Activated CD4-positive, alpha-beta T cell treated with anti-CD3 and anti-CD28 coated beads for 36 hours (primary cell): ENCODE measurements at places on chromosomes 1 and 21. TPM values are rescaled to one million over a fixed set of nuclear protein-coding genes. Genes with fewer than 3 reads are reported as not detected.
A peak's percentile ranks its signal among the peaks of the same experiment; 100 is the strongest.

GRCh38 chr1:47598357-47598756 is 160.5 kb downstream of the FOXD2 start:
- peaks cover 22% of the 10 kb centered on the region for H3K27me3 ChIP-seq
- no peak for DNase-seq
- no peak overlapping the region for H3K27ac ChIP-seq

The KLHDC7A gene
- not detected for total RNA-seq

- no peaks in the 10 kb centered on the region for H3K27me3 ChIP-seq
- H3K4me1 ChIP-seq: peaks cover 43% of the 10 kb centered on the region
- H3K36me3 ChIP-seq: peaks cover 48% of the 10 kb centered on the region
Measured at GRCh38 chr1:225866061-225866837, 15.9 kb downstream of the TMEM63A start.

GRCh38 chr1:59220356-59220755 is 76.5 kb upstream of the FGGY start:
- no peaks in the 10 kb centered on the region for H3K36me3 ChIP-seq
- H3K27ac ChIP-seq: no peak overlapping the region
- no peak for DNase-seq
- no peak overlapping the region for H3K4me3 ChIP-seq
- no peaks in the 10 kb centered on the region for H3K4me1 ChIP-seq

The SLC2A5 gene
- total RNA-seq: not detected

The MCM3AP gene
- 71.1 TPM for total RNA-seq

DNA sequence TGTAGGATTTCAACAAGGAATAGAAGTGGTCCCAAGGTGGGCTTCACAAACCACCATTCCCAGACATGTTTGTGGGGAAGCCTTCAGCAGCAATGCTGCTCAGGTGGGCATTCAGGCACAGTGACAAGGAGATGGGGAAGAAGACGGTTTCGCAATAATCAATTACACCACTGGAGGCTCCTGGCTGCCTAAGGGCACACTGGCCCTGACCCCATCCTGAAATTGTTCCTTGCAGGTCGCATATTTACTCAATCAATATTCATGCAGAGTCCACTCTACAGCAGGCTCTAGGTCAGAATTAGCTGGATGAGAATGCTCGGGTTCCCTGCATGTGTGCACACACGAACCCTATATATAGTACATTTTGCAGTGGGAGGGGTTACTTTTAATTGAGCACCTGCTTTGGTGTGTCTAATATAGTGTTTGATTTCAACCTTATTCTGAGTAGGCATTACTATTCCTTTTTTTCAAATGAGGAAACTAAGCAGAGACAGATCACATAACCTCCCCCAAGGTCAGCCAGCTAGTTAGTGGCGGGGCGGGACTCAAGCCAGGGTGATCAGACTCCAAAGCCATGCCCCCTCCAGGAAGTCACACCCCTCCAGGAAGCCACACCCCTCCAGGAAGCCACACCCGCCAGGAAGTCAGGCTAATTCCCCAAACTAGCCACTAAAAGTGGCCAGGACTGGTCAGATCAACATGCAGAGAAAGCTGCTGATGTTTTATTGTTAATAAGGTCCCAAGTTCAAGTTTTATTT is 106.5 kb downstream of the HLCS start:
- DNase-seq: peak; percentile 50
- H3K36me3 ChIP-seq: peaks cover 3% of the 10 kb centered on the region
- no peaks in the 10 kb centered on the region for H3K27me3 ChIP-seq
- peaks cover 16% of the 10 kb centered on the region for H3K4me1 ChIP-seq
- H3K27ac ChIP-seq: no peak overlapping the region

GRCh38 chr1:198879711-198880306 is 241.0 kb downstream of the PTPRC start:
- H3K27me3 ChIP-seq: no peaks in the 10 kb centered on the region
- DNase-seq: no peak
- H3K4me1 ChIP-seq: peaks cover 28% of the 10 kb centered on the region
- H3K36me3 ChIP-seq: peaks cover 17% of the 10 kb centered on the region

The PAX7 gene
- not detected for total RNA-seq

DNA sequence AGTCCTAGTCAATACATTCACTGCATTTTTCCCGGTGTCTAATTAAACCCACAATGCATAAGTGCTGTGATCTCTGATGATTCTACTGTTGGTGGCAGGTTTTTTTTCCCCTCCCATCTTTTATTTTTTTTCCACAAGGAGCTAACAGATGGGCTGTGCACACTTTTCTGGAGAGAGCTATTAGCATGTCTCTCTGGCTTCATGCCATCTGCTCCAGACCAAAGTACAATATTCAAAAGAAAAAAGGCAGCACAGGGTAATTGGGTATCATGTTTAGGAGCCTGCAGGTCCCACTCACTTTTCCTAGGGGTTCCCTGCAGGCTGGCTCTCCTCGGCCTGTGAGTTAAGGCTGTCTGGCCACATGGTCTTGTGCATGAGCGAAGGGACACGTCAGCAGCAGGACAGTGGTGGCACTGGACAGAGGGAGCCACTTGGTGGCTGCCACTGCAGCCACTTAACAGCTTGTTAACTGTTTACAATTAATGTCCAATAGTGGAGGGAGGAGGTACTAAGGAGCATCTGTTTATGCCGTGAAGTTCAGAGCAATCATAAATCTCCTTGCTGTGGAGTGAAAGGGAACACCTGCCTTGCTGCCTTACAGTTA is 53.5 kb upstream of the C8B start:
- DNase-seq: no peak
- no peaks in the 10 kb centered on the region for H3K36me3 ChIP-seq
- H3K27me3 ChIP-seq: no peaks in the 10 kb centered on the region
- no peaks in the 10 kb centered on the region for H3K4me1 ChIP-seq
- no peak overlapping the region for H3K4me3 ChIP-seq
- H3K27ac ChIP-seq: no peak overlapping the region

DNA sequence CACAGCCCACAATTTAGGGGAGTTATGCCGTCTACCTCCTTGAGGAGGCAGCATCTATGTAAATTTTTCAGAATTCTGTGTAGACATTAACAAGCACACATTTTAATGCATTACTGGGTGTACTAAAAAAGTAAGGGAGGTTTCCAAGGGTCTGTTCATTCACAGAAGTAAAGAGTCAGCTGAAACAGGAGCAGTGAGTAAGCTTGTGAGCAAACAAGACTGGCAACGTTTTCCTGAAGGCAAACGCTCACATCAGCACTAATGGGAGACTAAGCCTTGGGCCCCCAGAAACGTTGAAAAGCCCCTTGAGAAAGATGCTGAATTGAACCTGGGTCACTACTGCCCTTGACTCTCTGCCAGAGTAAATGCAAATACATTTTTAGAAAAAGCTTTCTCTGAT is 25.7 kb downstream of the RPRD2 start:
- H3K4me3 ChIP-seq: no peak overlapping the region
- H3K27ac ChIP-seq: peak overlapping the region; percentile 3
- DNase-seq: no peak
- H3K36me3 ChIP-seq: peaks cover 7% of the 10 kb centered on the region
- H3K27me3 ChIP-seq: no peaks in the 10 kb centered on the region

- peaks cover 11% of the 10 kb centered on the region for H3K36me3 ChIP-seq
- peak overlapping the region; percentile 50 for H3K4me3 ChIP-seq
- peak overlapping the region; percentile 78 for H3K27ac ChIP-seq
Measured at GRCh38 chr1:25675729-25676476, 59.3 kb downstream of the MAN1C1 start.

- no peak overlapping the region for H3K27ac ChIP-seq
- DNase-seq: no peak
- peaks cover 36% of the 10 kb centered on the region for H3K27me3 ChIP-seq
- H3K4me3 ChIP-seq: no peak overlapping the region
- peaks cover 18% of the 10 kb centered on the region for H3K4me1 ChIP-seq
- H3K36me3 ChIP-seq: no peaks in the 10 kb centered on the region
Measured at GRCh38 chr1:15262706-15263105, 15.7 kb downstream of the FHAD1 start.

DNA sequence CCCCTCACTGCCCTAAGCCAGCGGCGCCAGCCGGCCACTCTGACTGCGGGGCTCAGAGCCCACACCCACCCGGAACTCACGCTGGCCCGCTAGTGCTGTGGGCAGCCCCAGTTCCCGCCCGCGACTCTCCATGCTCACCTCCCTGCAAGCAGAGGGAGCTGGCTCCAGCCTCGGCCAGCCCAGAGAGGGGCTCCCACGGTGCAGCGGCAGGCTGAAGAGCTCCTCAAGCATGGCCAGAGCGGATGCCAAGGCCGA is 41.5 kb downstream of the SLC2A1 start:
- H3K4me3 ChIP-seq: no peak overlapping the region
- H3K36me3 ChIP-seq: peaks cover 2% of the 10 kb centered on the region
- DNase-seq: no peak
- peaks cover 9% of the 10 kb centered on the region for H3K27me3 ChIP-seq

DNA sequence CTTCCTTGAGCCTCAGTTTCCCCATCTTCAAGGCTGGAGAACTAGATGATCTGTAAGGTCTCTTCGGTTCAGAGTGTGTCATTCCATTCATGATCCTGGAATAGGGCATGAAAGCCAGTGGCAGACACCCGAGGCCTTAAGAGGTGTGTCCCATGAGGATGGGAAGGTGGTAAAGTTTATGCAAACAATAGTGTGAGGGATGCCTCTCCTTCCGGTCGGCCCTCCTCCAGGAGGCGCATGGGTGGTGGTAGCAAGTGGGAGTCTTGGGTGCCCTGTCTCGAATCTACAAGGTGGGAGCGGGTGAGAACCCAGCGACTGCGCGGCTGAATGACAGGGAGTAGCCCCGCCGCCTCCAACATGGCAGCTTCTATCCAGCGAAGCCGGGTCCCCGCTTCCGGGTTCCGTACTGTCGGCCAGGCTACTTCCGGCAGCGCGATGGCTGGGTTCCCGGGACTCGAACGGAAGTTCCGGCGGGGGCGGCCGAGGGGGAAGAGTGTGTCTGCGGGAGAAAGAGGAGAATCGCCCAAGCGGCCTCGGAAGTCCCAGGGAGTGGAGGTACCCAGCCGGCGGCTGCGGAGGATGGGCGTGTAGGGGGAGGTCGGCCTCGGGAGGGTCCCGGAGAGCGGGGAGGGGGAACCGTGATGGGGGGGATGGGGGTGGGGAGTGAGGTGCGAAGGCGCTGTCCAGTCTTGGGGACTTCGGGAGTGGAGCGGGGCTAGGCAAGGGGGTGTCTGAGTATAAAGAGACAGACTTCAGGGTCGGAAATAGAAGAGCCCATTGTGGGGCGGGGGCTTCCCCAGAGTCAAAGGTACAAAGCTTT is at the start of gene LYPLA2:
TSS of gene LYPLA2 (plus strand) at position 450 of the 820 bp plus-strand sequence. CDS start 1,538 bp downstream, outside the sequence.
- peak within 1 kb of the TSS; percentile 86 for H3K4me3 ChIP-seq
- peak within 1 kb of the TSS; percentile 79 for H3K27ac ChIP-seq

The RIMKLA gene
- 8.9 TPM for total RNA-seq

The PADI4 gene
- 0.23 TPM for total RNA-seq

GRCh38 chr1:51663105-51663504 is 46.2 kb downstream of the OSBPL9 start:
- no peak overlapping the region for H3K4me3 ChIP-seq
- H3K27me3 ChIP-seq: no peaks in the 10 kb centered on the region

The OR14K1 gene
- total RNA-seq: not detected

- DNase-seq: peak; percentile 82
- peaks cover 9% of the 10 kb centered on the region for H3K27me3 ChIP-seq
- H3K27ac ChIP-seq: no peak overlapping the region
- H3K4me3 ChIP-seq: no peak overlapping the region
- H3K4me1 ChIP-seq: peaks cover 5% of the 10 kb centered on the region
- peaks cover 2% of the 10 kb centered on the region for H3K36me3 ChIP-seq
Measured at GRCh38 chr1:42913426-42914091, 45.1 kb downstream of the SLC2A1 start.

- no peak overlapping the region for H3K4me3 ChIP-seq
Measured at GRCh38 chr21:37045149-37045548, 27.7 kb downstream of the PIGP start.

DNA sequence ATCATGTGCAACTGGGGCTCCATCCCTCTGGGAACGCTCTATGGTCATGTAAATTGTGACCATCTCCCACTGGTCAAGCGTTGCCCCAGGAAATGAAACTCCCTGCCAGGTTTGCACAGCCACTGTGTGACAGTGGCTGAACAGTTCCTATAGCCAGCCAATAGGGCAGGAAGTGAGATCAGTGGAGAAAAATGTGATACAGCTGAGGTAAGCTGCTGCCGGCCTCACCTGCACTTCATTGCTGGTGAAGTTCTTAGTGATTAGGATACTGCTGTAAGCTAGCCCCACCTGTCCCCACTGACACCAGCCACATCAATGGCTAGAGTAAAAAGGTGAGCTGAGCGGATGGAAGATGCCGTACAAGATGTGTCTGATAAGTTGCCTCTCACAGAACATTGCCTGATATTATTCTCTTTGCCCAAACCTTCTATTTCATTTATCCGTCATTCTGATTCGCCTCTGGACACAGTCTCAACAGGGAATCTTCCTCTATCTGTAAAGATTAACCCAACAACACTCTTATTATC is 38.4 kb upstream of the CDC42BPA start:
- peaks cover 2% of the 10 kb centered on the region for H3K27me3 ChIP-seq
- H3K27ac ChIP-seq: no peak overlapping the region

DNA sequence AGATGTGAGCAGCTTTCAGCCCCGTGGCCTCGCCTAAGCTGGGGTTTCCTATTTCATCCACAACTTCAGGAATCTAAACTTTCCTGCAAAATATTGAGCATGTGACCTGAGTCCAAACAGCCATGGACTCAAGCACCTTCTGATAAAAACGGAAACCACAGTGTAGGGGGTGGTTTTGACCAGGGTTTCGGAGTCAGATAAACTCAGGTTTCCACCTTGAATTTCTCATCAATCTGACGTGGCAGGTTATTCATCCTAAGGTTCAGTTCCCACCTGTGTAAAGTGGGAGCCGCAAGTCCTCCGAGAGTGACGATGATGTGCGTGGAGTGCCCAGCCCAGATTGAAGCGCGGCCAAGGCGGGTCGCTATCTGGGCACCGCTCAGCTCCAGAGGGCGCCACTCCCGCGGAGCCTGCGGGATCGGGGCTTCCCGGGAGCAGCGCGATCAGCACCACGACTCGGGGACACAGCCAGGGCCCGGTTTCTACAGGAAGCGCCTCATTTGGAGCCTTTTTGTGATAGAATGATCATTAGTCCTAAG is 871 bp upstream of the ETS2 start:
- no peaks in the 10 kb centered on the region for H3K27me3 ChIP-seq
- peak; percentile 72 for DNase-seq
- peaks cover 42% of the 10 kb centered on the region for H3K4me1 ChIP-seq

The FTCD gene
- 0.23 TPM for total RNA-seq

The HEYL gene
- 0.23 TPM for total RNA-seq

The CD48 gene
- 217 TPM for total RNA-seq

The LAPTM5 gene
- 214 TPM for total RNA-seq

GRCh38 chr1:153776352-153776751 is 1.1 kb downstream of the SLC27A3 start:
- peaks cover 11% of the 10 kb centered on the region for H3K36me3 ChIP-seq
- no peak overlapping the region for H3K27ac ChIP-seq
- peak overlapping the region; percentile 69 for H3K4me3 ChIP-seq
- H3K27me3 ChIP-seq: no peaks in the 10 kb centered on the region
- no peak for DNase-seq
- H3K4me1 ChIP-seq: peaks cover 14% of the 10 kb centered on the region

The FNDC5 gene
- total RNA-seq: not detected

The C21orf58 gene
- total RNA-seq: 27.4 TPM

DNA sequence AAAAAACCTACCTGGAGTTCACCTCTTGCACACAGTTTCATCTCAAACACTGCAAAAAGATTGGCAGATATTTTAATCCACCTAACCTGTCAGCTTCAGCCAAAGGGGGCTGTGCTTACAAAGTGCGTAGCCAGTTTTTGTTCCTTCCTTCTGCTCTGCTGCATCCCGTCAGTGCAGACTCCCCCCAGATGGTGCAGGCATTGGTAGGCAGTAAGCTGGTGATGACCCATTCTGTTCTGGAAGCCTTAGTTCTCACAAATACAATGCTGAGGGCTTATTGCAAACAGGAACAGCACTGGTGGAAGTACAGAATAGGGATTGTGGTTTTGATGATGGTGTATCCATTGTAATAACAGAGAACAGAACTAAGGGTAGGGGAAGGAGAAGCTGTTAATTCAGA is 239.5 kb downstream of the RYR2 start:
- H3K27me3 ChIP-seq: no peaks in the 10 kb centered on the region
- H3K4me1 ChIP-seq: no peaks in the 10 kb centered on the region
- H3K27ac ChIP-seq: no peak overlapping the region
- H3K4me3 ChIP-seq: no peak overlapping the region
- no peaks in the 10 kb centered on the region for H3K36me3 ChIP-seq
